ENCODE measurements at places on chromosomes 6 and 20.

DNA sequence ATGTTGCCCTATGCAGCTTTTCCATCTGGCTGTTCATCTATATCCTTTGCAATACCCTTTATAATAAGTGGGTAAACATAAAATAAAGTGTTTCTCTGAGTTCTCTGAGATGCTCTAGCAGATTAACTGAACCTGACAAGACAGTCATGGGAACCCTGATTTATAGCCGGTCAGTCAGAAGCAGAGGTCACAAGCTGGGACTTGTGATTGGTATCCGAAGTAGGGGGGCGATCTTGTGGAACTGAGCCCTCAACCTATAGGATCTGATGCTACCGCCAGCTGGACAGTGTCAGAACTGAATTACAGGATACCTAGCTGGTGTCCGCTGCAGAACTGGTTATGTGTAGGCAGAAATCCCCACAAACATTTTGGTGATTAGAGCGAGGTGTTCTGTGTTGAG lies 39.0 kb downstream of the SLC17A5 start:
- no peak for DNase-seq

GRCh38 chr6:3245216-3245615 lies 13.5 kb upstream of the PSMG4 start:
- DNase-seq, result no peak

GRCh38 chr6:26387565-26387964 lies 4.7 kb downstream of the BTN2A2 start:
- DNase-seq, result no peak

GRCh38 chr6:2741756-2742155 lies 9.0 kb downstream of the MYLK4 start:
- no peak for DNase-seq

GRCh38 chr6:137910424-137910834 lies 43.4 kb downstream of the TNFAIP3 start:
- no peak for DNase-seq

DNA sequence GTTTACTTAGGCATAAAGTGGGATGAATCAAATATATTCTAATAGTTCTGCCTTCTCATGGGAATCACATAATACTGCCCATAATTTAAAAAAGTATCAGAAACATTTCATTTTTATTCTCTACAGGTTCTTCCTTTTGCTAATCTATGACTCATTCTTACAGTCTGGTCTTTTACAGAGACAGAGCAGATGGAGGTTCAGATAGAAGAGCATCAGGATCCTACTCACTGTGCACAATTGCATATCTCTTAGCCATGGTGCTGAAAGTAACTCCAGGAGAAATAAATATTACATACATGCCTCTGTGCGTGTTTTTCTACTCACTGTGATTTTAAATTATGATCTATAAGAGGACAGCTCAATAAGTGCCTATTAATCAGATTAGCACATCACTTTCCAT lies 16.3 kb upstream of the OR2B6 start:
- DNase-seq, result no peak

GRCh38 chr6:116386581-116387299 lies 16.0 kb downstream of the DSE start:
- DNase-seq, result no peak

GRCh38 chr6:73624896-73625295 lies 28.9 kb downstream of the SLC17A5 start:
- DNase-seq, result no peak

DNA sequence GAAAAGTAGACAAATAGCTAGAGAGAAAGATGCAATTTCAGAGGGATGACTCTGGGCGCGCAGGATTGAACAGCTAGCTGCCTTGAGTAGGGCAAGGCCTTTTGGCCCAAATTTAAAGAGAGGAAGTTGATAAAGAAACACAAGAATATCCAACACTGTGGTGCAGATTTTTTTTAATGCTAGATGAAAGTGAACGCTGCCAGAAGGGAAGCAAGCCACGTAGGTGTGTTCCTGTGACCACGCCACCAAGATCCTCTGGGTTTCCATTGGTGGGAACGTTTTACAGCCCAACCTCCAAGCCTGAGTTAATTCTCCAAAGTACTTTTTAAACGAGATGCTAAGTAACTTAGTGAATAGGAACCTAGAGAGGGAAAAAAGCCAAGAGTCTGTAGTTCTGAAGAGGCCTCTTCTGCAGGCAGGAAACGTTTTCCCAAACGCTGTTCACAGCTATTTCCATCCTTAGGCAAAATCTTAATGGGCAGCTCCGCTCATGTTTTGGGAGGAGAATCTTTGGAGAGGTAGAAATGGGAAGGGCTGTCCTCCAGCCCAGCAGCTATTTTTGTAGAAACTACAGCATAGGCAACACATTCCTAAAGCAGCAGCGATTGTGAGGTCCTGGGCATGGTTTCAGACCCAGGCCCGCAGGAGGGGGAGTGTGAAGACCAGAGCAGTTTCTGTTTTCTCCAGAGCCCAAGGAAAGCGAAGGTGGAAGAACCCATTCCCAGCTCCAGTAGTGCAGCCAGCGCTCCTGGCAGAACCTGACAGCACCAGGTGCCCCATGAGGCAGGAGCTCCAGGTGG lies 8.2 kb downstream of the LY86 start:
- no peak for DNase-seq

DNA sequence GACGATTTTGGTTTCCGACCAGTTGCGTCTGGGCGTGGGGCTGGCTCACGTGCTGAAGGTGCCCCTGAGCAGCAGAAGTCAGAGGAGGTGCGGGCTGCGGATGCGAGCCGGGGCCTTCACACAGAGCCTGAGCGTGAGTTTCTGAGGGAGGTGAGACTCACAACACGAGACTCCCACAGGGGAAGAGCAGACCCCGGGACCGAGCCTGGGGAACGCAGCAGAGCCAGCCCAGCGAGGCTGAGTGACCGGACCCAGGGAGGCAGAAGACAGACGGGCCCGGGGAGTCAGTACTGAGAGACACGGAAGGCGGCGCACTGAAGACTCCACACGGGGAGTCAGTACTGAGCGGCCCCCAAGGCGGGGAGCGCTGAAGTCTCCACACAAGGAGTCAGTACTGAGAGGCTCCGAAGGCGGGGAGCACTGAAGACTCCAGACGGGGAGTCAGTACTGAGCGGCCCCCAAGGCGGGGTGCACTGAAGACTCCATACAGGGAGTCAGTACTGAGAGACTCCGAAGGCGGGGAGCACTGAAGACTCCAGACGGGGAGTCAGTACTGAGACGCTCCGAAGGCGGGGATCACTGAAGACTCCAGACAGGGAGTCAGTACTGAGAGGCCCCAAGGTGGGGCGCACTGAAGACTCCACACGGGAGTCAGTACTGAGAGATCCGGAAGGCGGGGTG lies 77.8 kb downstream of the DLL1 start:
- peak; percentile 66 for DNase-seq

DNA sequence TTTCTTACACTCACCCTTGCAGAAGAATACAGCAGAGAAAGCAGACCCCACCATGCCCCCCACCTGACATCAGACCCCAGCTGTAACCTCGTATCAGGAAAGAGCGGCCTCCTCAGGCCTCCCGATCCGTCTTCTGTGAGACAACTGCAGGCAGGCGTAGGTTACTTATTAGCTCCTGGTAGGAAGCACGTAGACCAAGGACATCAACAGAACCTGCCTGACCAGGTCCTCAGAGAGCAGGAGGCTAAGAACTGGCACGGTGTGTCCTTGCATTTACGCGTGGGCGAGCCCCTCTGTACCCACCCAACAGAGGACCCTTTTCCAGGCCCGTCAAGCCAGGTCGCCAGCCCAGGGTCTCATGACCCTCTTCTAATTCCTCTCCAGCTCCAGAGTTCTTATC lies 51.0 kb downstream of the ABHD12 start:
- DNase-seq, result no peak

DNA sequence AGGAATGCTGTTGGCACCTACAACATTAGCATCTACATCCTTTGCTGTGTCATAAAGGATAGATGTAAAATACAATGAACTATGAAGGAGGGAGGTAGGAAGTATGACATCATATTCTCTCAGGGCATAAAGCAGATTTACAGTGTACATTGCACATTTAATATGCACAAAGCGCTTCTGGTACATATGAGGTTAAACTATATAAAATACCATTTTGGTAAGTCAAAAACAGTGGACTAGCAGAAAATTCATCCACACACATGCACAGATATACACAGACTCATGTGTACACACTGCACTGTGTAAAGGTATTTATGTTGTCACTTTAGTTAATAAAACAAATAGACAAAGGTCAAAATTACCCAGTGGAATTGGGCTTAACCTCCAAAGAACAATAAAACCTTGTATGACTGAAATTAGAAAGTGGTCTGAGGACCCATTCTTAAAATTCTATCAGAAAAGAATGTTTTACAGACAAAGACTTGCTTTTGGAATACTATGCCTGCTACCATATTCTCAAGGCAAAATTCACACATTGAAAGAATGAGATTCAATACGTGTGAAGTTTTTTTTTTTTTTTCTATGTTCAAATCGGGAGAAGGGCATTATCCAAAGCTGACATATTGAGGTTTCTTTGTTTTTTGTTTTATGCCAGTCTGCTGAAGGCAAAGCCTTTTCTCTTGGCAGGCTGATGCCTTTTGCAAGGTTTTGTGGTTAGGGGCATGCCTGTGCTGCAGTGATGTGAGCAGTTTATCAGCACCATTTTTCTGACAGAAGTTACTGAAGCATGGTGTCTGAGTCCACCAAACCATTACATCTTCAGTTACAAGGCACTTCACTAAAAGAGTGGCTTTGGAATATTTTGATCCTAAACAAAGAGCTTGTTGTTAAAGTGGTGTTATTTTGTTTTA lies 199.0 kb downstream of the PLCB1 start:
- no peak for DNase-seq

GRCh38 chr6:56959938-56960337 lies 5.0 kb downstream of the BEND6 start:
- no peak for DNase-seq

DNA sequence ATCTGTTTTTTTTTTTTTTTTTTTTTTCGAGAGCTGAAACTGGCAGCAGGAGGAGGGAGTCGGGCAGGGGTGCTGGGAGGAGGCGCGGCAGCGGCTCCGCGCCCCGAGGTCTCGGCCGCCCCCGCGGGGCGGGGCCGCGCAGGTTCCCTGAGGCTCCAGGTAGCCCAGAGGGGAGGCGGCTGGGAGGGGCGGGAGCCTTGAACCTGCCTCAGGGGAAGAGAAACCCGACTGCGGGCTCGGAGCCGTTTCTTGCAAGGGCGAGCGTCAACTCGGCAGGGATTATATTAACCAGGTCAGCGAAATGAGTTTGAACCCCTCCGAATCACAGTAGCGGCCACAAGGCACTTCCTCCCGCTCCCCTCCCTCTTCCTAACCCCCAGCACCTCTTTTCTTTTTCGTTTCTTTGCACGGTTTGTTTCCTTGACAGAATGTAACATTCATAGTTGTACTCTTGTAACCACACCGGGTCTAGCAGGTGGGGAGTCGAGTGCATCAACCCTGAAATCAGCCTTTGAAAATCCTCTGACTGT lies 2.0 kb downstream of the MYB start:
- DNase-seq, result no peak

- no peak for DNase-seq
These were observed 53.0 kb downstream of the ADAT2 start for GRCh38 chr6:143397227-143398222.

DNA sequence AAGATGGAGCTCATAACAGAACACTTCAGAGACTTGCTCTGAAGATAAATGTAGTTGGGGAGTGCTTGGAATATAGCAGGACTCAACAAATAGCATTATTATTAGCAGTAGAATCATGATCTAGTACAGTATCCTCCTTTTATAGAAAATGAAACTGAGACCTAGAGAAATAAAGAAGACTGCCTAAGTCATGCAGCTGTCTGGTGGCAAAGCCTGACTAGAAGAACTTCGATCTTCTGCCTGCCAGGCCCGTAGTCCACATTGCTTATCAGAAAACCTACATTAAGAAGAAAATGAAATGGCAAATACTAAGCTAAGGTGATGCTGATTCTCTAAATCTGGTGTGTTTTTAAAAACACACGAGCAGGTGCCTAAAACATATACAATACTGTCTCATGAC lies 46.4 kb upstream of the DST start:
- DNase-seq, result no peak

DNA sequence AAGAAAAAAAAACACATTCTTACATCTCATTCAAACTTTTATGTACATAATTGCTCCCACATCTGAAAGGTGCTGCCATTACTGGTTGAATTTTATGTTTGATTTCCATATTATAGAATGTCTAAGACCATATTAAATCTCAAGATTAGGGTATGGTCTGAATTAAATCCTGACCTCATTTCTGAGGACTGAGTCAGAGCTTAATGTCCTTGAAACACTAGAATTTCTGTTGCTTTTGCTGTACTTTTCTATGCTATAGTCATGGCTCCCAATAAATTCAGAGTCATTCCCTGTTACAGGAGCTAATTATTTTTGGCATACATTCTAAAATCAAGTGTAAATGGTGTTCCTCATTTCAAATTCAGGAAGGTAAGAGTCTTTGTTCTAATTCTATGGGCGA lies 285.3 kb upstream of the MANEA start:
- DNase-seq, result no peak

GRCh38 chr6:53641348-53641747 lies 24.2 kb downstream of the KLHL31 start:
- no peak for DNase-seq

DNA sequence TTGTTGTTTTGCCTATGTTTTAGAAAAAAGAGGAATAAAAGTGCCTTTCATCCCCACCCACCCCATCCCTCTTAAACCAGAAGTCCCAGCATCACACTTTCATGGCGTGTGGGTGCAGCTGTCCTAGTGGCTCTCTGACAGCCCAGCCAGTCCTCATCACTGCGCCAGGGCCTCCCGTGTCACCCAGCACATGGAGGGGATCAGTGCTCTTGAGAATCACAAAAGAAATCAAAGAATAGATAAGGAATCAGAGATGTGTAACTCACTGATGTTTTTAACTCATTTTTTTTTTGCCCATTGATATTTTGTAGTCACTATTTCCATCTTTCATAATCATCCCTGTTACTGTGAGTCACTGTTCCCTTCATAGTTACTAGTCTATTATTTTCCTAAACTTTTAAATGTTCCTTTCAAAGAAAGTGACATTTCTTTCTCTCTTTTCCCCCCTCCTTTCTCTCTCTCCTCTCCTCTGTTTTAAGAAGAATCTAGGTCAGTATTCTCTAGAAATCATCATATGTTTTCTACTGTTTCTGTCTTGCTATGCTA lies 78.6 kb downstream of the AIG1 start:
- DNase-seq, result no peak

DNA sequence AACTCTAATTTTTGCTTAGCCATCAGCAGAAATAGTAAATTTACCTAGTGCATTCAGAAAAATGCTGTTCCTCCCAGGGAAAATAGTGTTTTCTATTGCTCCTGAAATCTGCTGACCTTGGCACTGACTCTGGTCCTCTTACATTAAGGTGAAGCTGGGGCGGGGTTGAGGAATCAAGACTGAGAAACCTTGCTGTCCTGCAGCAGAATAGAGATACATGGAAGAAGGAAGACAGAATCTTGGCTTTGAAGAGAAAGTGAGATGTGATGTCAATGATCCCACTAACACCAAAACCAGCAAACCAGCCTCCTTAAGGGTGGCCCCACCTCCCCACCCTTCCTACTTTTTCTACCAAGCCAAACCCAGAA lies 840 bp upstream of the LY86 start:
- no peak for DNase-seq
